ENCODE measurements at places on chromosomes 13 and 19.

DNA sequence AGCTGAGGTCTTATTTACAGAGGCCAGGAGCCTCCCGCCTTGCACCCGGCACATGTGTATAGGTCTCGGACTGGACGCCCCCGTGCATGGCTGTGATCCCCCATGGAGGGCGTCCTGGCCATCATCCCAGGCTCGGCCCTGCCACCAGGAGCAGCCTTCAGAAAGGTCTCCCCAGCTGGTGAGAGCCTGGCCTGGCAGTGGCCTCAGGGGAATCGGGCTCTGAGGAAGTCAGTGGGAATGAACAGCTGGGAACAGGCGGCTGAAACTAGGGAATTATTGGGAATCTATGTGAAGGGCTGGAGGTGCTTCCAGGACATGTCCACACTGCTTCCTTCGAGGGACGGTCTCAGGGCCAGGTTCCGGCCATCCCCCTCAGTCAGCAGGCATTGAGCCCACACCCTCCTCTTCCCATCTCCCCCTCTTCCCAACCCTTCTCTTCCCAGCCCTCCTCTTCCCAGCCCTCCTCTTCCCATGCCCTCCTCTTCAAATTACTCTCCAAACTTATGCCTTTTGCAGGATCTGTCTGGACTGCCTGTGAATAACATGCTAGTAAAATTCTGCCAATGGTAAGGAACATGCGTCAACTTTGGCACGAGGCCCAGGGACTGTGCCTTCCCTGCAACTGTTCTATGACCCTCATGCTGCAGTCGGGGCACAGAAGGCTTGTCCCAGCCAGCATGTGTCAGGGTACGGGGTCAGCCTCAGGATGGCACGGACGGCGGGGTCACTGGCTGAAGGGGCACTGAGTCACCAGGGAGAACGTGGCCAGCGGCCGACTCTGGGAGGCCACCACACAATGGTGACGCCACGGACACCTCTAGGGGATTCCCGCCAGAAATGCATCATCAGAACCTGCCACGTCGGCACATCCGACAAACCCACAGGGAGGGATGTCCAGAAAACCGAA lies 24.2 kb upstream of the C13orf46 start:
- no peak for DNase-seq

DNA sequence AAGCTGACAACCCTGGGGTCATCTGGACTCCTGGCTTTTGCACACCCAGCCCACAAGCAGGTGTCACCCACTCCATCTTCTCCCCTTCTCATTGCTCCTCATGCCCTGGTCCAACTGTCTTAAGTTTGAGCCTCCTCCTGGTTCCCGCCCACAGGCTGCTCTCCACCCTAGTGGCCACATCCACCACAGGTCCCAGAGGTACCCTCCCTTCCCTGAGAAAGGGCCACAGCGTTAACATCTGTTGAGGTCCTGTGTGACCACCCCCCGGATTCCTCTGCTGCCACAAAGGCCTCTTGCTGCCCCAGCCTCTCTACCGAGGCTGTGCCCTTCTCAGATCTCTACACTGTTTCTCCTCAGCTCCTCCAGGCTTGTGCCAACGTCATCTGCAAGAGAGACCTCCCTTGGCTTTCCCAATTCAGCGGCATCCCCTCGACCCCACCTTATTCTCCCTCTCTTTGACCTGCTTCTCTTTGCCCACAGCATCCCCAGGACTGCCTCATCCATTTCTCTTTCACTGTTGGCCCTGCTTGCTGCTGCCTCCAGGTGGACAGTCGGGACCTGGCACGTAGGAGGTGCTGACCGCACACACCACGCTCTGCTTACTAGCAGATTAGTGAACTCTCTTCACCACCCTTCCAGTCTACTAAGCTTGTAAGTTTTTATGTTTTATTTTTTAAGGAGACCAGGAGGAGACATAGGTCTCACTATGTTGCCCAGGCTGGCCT lies 33.3 kb downstream of the SUGP2 start:
- DNase-seq, result no peak

DNA sequence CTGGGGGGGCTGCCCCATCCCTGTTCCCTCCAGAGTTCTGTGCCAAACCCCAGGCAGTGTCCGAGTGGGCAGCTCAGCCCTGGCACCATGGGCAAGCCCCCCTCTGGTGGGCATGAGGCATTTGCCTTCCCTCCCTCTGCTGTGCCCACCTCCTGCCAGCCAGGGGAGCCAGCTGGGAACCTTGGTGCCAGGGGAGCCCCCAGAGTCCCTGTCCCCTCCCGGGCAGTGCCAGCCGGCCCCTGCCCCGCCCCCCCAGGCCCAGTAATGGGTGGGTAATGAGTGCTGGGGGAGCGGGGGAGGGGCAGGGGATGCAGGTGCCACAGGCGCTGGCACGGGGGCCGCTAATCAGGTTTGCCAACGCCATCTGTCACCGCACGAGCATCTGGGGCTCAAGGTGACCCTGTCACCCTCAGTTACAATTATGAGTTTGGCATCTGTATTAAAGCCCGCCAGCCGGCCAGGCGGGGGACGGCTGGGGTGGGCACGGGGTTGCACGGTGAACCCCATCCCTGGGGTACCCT lies 5.9 kb downstream of the DAND5 start:
- no peak for DNase-seq

DNA sequence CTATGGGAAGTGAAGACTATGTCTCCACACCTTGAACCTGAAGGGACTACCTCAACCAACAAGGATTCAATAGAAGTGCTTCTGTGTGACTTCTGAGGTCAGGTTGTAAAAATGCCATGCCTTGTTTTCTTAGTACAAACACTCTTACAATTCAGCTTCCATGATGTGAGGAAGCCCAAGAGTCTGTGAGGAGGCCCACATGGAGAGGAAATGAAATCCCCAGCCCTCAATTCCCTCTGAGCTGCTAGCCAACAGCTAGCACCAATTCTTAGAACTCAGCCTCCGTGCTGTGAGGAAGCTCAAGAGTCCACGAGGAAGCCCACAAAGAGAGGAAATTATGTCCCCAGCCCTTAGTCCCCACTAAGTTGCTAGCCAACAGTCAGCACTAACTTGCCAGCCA lies 12.6 kb upstream of the LMTK3 start:
- DNase-seq, result no peak

- DNase-seq, result no peak
Observed at GRCh38 chr19:4991996-4992698, 23.2 kb downstream of the KDM4B start.

DNA sequence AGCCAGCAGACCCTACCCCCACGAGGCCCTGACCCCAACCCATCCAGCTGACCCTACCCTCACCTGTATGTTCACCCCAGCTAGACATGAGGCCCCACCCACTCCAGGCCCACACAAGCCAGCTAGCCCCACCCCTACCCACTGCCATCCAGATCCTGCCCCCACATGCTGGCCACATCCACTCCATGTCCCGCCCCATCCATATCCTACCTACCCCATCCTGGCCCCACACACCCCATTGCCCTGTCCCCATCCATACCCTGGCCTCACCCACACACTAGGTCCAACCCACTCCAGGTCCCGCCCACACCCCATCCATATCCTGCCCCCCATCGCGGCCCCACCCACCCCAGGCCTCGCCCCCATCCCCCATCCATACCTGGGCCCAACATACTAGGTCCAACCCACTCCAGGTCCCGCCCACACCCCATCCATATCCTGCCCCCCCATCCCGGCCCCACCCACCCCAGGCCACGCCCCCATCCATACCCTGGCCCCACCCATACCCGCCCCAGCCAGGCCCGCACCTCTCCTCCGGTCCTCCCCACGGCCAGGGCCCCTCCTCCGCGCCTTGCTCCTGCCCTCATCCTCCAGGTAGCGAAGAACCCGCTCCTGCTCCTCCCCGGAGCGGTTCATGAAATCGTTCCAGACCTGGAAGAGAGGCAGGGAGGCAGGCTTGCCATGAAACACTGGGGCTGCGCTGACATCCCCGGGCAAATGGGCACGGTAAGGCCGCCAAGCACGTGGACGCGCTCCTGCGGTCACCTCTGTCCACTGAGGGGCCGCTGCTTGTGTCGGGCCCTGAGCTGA lies 7.2 kb downstream of the RNU6-9 start:
- DNase-seq, result no peak

GRCh38 chr19:18611327-18612050 lies 1.2 kb upstream of the TMEM59L start:
- DNase-seq, result no peak

DNA sequence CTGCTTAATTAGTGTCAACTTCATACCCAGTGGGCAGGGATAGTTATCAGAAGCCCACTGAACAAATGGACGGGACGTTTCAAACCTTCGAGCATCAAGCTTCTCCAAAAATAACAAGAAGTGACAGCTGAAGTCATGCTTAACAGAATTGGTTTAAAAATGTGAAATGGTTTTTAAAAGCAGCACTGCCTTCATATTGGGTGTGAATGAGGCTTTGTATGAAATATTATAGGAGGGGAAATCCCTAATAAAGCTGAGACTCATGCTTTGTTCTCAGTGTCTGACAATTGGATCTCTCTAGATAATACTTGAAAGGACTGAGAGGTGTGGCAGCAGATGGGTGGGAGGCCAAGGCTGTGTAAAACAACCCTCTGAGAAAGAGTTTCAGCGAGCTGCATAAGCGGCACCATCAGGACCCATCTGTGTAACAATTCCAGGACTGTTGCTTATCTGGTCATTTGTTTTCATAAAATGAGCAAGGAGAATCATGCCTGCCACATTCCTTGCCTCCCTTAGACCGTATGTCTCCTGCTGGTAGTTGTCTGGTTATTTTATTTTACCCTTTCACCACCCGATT lies 667.7 kb downstream of the DIAPH3 start:
- no peak for DNase-seq

- DNase-seq, result no peak
Observed at GRCh38 chr13:53336441-53337160, 308.0 kb downstream of the OLFM4 start.

DNA sequence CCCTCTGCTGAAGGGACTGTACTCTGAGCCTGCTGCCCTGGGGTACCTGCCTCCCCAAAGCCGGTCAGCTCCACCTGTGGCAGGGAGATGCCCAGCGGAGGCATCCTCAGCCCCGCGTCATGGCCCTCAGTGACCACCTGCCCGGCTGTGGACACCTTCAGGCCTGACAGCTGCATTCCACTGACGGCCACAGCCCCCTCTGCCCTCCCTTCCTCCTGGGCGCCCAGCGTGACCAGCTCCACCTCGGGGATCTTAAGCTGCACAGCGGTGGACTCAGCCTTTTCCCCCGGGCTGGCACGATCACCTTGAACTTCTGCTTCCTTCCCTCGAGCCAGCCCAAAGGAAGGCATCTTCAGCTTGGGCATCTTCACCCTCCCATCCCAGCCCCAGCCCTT lies 4.8 kb upstream of the HIPK4 start:
- no peak for DNase-seq

DNA sequence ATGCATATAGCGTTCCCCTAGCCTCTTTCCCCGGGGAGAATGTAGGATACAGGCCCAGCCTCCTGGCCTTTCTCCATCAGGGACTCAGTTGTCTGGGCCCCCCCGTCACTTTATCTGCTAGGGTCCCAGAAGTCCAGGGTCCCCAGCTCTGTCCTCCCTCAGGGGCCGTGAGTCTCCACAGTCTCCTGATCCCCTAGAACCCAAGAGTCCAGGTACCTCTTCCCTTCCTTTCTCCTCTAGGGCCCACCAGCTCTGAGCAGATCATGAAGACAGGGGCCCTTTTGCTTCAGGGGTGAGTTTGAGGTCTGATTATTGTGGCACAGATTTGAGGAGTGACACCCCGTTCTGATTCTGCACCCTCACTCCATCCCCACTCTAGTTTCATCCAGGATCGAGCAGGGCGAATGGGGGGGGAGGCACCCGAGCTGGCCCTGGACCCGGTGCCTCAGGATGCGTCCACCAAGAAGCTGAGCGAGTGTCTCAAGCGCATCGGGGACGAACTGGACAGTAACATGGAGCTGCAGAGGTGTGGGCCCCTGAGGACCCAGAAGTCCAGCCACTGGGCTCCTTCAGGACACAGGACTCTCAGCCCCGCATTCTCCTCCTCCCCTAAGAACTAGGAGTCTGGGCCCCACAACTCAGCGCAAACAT lies 758 bp downstream of the BAX start:
- no peak for DNase-seq

DNA sequence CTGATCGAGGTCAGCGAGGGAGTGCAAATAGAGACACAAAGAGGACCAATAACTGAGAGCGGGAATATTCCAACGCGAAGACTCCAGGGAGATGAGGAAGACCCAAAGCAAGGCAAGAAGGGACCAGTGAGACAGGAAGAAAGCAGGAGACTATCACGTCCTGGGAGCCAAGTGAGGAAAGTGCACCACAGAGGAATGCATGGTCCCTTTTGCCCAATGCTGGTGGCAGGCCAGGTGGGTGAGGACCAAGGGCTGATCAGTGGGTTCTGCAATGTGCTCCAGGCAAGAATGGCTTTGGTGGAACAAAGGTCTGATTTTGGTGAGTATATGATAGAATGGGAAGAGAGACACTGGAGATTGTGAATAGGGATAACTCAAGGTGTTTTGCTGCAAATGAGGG lies 25.4 kb downstream of the CHST8 start:
- no peak for DNase-seq

DNA sequence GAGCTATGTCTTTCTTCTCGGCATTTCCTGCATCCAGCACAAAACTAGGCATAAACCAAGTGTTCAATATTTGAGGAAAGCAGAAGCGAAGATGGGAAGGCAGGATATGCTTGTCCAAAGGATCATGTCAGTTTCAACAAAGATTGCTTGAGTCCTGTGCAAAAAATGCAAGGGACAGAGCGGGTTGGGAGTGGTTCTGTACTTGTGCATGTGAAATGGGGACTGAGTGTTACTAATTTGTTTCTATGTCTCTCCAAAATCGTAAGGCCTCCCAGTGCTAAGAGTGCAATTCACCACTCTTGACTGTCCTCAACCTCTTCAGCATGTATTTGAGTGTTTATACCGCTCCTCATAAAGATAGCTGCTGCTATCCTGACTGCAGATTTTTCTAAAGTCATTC lies 166.2 kb downstream of the DLEU7 start:
- DNase-seq, result no peak

GRCh38 chr19:50547385-50548190 lies 20.6 kb downstream of the LRRC4B start:
- DNase-seq, result no peak

DNA sequence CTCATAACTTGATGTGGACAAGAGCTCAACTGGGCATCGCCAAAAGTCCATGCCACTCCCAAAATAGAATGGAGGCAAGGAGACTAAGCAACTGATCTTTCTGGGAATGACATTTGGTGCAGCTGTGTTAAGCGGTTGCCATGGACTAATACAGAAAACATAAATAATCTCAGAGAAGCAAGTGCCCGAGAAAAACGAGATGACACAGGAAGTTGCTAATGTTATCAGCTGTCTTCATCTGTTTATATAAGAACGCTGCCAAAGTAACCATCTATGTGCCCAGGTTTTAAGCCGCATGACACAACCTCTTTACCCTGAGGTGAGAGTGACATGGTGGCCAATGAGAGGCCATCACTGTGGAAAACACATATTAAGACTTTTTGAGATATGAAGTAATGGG lies 54.9 kb upstream of the SACS start:
- no peak for DNase-seq

- no peak for DNase-seq
Observed at GRCh38 chr19:51294211-51294976, 17.1 kb upstream of the IGLON5 start.

GRCh38 chr13:75395901-75396300 lies 86.1 kb downstream of the TBC1D4 start:
- DNase-seq, result no peak

- no peak for DNase-seq
Observed at GRCh38 chr13:26992951-26993719, 178.5 kb downstream of the USP12 start.

Measured in fibroblast of skin of left quadriceps (primary cell).